ENCODE measurements at places on chromosomes 13 and 19.

DNA sequence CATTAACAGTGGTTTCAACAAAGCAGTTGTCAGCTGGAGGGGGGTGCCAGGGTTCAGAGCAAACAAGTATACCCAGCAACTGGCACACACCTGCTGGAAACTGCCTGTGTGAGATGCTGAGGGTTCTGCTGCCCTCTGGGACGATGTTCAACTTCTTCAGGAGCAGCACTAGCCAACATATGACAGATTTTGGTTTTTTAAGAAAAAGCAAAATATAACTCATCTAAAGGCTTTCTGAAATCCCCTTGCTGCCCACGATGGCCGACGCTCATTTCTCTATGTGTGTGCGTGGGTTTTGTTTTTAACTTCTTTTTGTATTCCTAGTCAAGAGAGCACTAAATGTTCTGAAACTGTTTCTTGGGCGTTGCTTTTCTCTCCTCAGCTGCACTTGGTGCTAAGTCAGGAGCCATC is 79.9 kb downstream of the MRPL57 start:
- DNase-seq, result no peak

GRCh38 chr19:56341948-56342347 is 27.3 kb upstream of the ZSCAN5A start:
- no peak for DNase-seq

DNA sequence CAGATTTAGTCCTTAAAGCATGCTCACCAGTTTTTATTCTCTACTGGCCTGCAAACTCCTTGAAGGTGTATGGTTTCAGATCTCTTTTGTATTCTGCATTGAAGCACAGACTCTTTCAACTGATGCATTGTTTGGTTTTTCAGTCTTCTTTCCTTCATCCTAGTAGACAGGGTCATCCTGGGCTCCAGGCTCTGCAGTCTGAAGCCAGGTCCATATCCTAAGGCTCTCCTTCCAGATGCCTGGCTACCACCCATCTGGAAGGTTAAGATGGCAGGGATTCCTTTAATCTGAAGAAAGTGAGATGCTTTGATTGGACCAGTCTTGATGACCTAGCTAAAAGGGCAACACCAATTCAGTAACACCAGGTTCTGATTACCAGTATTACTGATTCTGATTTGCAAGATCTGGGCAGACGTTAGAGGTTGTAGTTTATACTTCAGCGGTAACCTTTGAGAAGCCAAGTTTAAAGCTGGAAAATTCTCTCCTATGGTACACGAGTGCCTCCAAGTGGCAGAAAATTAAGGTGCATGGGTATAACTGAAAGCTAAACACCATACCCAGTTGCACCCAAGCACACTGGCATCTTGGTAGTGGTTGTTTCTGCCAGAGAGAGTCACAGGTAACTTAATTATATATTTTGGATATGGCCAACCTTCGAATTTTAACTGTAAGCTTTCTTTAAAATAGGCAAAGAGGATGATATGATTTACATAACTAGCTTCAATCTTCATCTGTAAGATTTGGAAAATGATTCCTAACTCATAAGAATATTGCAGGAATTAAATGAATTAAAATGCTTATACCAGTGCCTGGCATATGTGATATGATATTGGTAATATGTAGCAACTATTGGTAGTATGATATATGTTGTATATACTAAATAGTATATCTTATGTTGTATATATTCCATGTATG is 1651.9 kb upstream of the MIR17HG start:
- no peak for DNase-seq

DNA sequence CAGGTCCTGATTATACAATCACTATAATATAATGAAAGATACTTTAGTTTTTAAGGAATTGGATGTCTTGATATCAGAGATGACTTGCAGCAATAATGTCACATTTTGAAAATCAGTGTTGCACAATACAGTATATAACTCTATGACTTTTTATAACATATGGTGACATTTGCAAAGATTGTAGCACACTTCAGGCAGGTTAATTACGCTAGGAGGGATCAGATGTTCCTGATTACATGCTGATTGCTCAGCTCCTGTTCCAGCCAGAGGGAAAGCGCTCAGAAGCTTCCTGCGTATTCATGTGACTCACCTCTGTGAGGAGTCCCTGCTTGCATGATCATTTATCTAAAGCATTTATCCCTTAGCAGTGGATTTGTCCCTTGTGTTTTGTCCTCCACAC is 265.6 kb downstream of the GPC5 start:
- DNase-seq, result no peak

DNA sequence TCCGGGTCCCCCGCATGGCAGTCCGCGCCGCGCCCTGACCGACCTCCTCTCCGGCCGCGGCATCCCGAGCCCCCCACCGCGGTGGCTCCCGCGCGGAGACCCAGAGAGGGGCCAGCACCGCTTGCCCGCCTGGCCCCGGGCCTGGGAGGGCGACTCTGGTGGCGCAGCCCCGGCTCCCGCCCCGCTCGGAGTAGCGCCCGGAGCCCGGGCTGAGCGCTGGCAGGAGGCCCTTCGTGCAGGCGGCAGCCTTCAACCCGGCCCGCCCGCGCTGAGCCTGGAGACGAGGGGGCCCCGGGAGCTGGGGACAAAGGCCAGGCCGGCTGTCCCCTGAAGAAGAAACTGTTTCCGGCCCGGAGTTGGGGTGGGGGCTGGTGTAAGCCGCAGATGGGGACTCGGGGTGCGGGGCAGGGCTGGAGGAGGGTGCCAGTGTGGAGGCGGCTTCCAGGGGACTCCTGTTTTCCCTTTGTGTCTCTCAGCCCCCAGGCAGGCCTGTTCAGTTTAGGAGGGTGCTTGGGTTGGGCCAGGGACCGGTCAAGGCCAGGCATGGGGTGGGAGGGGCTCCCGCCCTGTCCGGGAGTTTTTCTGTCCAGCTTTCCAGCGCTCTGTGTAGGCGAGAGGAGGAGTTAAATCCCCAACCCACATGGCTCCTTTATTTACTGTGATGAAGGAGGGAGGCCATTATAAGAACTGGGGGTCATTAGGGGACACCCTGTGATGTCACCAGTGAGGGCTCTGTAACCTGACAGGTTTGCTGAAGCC is 935 bp downstream of the LRP3 start:
- no peak for DNase-seq

DNA sequence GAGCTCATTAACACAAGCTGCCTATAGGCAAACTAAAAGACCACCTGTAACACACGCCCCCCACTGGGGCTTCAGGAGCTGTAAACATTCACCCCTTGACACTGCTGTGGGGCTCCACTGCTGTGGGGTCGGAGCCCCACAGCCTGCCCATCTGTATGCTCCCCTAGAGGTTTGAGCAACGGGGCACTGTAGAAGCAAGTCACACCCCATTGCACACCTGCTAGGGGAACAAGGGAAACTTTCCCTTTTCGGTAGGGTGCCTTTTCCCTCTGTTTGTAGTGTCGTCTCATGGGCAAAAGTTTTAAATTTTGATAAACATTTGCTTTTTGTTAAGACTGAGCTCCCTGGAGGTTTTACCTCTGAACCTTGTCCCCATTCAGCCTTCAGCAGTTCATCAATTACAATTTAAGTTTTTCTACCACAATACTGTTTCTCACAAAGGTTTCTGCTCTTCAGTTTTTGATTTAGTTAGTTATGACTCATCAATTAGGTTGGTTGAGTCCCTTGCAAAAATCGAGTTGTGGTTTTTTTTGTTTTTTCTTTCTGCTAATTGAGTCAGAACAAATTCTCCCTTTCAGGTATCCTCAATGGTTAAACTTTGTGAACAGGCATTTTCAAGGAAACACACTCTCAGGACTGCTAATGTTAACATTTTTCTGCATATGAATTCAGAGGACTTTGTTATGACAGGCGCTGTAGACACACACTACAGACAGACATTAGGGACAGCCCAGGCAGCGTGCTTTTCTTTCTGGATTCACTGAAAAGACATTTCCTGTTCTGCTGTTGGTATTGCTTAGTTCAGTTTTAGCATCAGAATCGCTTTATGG is 35.1 kb downstream of the ZNF433 start:
- DNase-seq, result no peak

DNA sequence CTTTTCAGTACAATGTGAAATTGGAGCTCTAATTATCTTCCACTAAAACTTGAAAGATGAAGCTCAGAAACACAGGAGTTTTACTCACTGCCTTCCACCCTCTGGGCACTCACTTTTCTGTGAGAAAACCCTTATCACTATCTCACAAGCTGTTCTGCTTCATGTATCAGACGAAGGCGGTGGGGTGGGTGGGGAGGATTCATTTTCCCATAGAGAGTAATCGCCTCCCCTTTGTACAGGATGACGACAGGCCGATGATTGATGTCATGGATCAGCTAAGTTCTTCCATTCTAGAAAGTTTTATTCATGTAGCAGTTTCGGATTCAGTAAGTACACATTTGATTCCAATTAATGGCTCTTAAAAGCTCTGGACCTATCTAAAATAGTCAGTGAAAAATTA is 139.9 kb downstream of the ZAR1L start:
- DNase-seq, result no peak

- DNase-seq, result no peak
Observed at GRCh38 chr13:53201454-53202225, 173.0 kb downstream of the OLFM4 start.
